GM23248 (cell line): ENCODE measurements at places on chromosomes 12 and 14. TPM values are rescaled to one million over a fixed set of nuclear protein-coding genes. Genes with fewer than 3 reads are reported as not detected.

- peak; percentile 34 for DNase-seq
These were observed 67.0 kb downstream of the ANKRD9 start for GRCh38 chr14:102442241-102443211.

GRCh38 chr12:112382866-112383265 is 635 bp upstream of the HECTD4 start:
- no peak for DNase-seq

DNA sequence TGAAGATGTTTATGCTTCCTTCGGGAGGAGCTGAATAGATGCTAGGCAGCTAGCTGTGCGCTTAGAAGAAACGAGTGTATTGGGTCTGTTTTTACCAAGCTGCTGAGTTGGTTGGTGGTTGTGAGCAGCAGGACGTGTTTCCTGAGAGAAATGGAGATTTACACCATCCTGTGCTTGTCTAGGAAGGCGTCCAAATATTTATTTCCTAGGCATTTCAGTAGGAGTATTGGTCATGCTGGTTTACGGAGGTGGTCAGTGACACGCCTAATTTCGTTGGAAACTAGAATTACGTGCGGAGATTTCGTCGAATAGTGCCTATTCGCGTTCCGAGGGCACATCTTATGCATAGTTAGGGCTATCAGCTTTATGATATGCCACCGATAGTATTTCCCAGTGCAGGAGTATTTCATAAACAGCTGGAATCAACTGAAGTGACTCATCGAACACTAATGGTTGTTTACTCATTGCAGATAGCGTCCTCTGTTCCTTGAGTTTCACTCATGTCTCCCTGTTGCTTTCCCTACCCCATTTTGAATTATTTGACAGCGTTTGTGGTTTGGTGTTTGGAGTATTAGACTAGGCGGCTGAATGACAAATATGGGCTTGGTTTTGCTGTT is 780 bp downstream of the TBC1D15 start:
- DNase-seq = peak; percentile 89

DNA sequence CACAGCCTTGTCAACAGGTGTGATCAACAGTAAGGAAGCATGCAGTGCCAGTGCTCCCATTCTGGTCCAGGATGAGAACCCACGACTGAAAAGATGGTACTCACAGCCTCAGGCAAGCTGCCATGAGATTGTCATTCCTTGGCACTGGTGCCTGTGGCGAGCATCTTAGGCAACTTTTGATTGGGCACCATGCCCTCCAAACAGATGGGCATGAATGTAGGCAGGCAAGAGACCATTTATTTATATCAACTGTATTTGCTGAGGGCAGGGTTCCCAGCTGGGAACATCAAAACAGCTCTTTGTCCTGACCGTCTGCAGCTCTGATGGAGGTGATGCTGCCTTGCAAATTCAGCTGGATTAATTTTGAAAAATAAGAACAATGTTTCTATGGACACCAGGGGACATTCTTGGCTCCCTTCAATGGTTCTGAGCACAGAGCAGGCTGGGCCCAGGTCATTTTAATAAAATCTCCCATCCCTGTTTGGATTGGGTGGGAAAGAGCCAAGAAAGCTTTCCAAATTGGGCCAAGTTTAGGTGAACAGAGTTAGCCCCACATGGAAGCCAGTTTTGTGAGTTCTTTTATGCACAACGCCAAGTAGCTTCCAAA is 522.5 kb downstream of the RMST start:
- no peak for DNase-seq

TDRD9 gene
- total RNA-seq = not detected in 2 replicates
